ENCODE measurements at places on chromosomes 16 and 17.

GRCh38 chr16:4783251-4783950 is 4.7 kb downstream of the SEPTIN12 start:
- DNase-seq = no peak

DNA sequence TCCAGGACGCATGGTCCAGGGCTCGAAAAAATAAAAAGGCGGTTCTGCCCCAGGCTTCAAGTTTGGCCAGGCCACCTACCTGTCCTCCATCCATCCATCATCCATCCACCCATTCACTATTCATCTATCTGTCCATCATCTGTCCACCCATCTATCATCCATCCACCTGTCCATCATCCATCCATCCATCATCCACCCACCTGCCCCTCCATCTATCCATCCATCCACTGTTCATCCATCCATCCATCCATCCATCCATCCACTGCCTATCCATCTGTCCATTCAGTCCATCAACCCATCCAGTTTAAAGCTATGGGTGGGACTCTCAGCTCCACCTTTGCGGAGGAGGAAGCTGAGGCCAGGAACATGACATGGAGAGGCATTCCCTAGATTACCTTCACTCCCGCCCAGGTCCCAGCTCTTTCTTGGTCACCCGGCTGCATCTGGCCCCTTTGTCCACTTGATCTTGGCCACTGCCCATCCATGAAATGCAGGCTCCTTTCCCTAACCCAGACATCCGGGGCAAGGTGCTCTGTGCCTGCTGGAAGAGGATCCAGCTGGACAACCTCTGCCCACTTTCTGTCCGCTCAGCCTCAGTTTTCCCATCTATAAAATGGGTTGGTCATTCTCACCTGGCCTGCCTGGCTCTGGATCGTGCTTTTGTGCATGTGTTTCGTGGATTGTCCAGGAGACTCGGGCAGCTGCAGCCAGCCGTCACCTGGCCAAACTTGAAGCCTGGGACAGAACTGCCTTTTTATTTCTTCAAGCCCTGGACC is 236.0 kb upstream of the CIBAR2 start:
- no peak for DNase-seq

- no peak for DNase-seq
Measured at GRCh38 chr17:55588446-55589242, 77.4 kb upstream of the SMIM36 start.

DNA sequence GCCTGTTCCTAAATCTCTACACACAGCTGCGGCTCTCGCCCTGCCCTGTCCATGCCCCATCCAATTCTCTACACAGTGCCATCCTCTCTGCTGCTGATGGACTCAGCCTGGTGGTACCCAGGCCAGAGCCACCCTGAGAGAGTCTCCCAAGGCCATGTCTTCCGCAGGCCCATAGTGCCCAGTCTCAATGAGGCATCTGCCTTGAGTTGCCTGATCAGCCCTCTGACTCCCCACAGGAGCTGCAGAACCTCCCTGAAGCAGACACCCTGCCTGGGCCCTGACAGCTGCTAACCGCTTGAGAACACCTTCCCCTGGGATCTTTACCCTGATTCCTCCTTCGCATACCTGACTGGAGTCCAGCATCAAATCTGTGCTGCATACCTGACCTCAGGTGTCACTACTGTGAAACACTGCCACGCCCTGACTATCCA is 13.3 kb downstream of the TSPOAP1 start:
- DNase-seq = no peak

GRCh38 chr16:13923703-13924298 is 3.8 kb downstream of the ERCC4 start:
- DNase-seq = peak; percentile 21

DNA sequence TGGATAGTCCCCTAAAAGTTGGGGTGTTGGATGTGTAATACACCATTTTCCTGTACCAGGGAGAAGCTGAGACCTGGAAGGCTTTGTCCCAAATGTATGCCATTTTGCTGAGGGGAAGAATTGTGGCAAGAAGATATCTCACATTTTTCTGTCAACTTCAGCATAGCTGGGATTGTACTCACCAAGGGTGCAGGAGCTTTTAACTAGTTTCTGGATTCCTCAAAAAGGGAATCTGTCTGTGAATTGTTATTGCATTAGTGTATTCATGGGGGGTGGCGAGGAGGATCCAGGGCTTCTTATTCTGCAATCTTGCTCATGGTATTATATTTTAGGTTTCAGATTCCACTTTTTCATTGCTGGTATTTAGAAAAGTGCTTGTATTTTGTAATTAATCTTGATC is 208.2 kb upstream of the MYOCD start:
- DNase-seq = no peak

GRCh38 chr17:61597607-61598006 is 6.6 kb upstream of the NACA2 start:
- DNase-seq = no peak

DNA sequence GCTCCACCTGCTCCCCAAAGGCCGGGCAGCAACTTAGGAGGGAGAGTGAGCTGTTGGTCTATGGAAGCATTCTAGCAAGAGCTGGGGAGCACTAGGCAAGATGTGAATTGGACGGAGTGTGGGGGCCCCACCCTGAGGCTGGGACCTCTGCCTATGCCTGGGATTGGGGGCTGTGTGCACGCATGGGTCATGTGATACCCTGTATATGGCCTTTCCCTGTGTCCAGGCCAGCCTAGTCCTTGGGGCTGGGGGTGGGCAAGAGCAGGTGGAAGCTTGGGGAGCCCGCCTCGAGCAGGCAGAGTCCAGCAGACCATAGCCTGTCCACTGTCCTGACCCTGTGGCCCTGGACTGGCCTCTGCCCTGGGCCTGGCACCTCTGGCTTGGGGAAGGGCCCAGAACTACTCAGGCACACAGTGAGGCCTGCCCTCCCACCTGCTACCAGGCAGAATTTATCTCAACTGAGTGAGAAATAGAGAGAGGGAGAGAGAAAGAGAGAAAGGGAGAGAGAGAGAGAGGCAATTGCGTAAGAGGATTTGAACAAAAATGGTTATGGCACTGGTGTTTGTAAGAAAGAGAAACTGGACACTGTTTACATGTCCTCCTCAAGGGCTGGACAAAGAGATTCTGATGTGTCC is 19.1 kb downstream of the PDP2 start:
- no peak for DNase-seq

GRCh38 chr17:68480885-68481284 is 23.6 kb upstream of the WIPI1 start:
- DNase-seq = no peak

DNA sequence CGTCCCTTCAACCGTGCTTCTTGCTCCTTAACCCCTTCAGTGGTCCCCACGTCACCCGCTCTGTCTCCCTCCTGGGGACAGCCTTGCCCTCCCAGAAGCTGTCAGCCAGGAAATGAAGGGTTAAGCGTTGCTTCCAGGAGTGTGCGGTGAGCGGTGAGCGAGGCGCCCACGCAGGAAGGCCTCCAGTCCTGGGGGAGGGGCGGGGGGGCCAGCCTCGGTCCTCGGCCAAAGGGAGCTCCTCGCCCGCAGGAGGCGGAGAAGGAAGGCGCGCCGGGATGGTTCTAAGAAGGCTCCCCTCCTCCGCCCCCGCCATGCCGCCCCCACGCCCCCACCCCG is 2.3 kb downstream of the RBFOX3 start:
- no peak for DNase-seq

GRCh38 chr17:40675905-40676304 is 10.9 kb upstream of the KRT222 start:
- no peak for DNase-seq

DNA sequence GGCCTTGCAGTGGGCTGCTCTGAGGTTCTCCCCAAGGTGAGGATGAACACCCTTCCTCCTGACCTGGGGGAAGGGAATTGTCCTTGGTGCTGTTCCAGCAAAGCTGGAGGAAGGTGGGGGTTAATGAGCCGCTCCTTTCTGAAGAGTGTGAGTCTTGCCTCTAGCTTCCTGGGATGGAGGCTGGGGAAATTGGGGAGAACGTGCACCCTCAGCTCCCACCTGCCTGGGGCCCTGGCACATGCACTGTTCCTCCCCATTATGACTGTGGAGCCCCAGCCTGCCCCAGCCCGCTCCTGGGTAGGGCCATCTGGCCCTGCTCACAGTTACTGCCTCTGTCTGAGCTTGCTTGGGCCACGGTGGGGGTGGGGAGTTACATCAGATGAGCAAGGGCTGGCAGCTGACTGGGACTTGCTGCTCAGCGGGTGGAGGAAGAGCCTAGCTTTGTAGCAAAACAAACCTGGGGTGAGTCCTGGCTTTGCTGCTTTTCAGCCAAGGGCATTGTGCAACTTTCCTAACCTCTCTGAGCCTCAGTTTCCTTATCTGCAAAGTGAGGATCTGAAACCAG is 11.1 kb downstream of the TNS4 start:
- DNase-seq = no peak

DNA sequence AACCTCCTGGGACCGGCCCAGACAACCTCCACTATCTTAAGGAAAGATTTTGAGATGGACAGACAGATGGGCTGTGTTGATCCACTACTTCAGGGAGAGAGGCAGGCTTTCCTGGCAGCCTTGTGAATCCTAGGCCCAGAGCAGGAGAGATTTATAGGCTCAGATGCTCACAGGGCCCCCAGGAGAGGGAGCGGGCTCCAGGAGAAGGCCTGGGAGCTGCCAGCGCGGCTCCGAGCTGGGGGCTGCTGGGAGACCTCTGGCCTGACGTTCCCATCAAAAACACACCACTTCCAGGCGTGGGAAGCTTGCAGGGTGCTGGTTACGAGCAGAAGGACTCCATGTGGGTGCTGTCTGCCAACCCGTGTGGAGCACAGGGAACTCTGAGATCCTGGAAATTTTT is 53.2 kb downstream of the MYH11 start:
- DNase-seq = no peak

GRCh38 chr17:62652251-62653001 is 25.0 kb downstream of the MRC2 start:
- DNase-seq = peak; percentile 35

- DNase-seq = no peak
Measured at GRCh38 chr17:45668316-45668715, 115.8 kb upstream of the CRHR1 start.

DNA sequence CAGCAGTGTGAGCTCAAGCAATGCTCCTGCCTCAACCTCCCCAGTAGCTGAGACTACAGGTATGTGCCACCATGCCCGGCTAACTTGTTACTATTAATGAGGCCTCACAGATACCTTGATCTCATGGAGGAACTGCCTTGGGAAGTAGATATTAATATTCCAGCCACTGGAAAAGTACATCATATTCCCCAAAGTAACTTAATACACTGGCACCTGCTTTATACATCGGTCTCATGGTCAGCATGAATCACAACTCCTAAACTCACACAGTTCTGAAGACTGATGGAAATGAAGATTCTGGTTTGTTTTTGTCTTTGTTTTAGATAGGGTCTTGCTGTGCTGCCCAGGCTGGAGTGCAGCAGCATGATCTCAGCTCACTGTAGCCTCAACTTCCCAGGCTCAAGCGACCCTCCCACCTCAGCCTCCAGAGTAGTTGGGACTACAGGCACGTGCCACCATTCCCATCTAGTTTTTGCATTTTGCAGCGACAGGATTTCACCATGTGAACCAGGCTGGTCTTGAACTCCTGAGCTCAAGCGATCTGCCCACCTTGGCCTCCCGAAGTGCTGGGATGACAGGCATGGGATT is 28.2 kb downstream of the ADCY9 start:
- no peak for DNase-seq

- no peak for DNase-seq
Measured at GRCh38 chr16:83002351-83003334, 375.9 kb downstream of the CDH13 start.
